Stimulated activated naive CD8-positive, alpha-beta T cell treated with anti-CD3 and anti-CD28 coated beads, Interleukin-15, amount 100 ng/mL, for 72 hours (primary cell): ENCODE measurements at places on chromosomes 1 and 21.

GRCh38 chr1:3664700-3665375, 12.5 kb downstream of the TP73 start:
- no peak for DNase-seq

DNA sequence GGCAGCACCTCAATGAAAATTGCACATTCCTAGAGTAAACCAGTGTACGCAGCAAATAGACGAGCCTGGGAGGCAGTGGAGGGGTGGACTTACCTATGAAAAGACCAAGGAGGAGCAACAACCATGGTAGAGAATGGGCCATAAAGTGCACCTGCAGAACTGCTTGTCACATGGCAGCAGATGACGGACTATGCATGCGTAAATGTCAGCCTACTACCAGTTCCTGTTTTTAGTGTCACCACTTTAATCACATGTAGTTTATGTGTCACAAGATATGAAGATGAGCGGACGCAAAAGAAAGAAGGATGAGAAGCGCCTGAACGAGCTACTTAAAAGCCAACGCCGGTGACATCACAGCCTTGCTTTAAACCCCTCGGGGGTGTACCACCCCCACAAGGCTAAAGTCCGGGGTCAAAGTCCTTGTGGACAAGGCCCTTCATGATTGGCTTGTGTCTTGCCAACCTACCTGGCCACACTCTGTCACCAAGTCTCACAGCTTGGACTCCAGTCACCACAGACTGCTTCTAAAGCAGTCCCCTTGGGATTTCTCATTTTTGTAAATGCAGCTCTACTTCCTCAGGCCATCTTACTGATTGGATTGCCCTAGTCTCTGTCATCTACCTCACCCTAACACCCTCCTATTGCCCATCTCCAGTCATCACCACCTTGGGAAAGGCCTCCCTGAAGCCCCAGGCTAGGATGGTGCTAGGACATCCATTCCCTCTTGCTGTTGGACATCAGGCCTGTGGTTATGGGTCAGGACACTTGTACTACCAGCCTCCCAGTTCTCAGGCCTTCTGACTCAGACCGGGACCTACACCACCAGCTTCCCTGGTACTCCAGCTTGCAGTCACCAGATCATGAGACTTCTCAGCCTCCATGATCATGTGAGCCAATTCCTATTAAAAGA, 6.0 kb upstream of the LY9 start:
- no peak for DNase-seq

DNA sequence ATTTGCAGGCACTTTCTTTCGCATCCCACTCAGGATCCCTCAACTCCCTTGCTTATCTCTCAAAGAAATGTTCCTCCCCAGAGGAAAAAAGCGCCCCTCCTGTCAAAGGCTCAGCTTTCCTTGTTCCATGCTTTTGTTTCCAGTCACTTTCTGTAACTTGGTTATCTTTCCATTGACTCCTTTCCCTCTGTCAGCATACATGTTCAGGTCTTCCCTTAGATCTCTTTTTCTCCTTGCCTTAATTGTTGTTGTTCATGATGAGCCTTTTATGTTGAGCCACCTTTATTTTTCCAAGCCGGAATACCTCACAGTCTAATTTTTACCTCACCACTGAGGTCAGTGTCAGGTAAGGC, 46.5 kb upstream of the PODN start:
- no peak for DNase-seq

- DNase-seq = no peak
Measured at GRCh38 chr1:34709547-34709946, 45.3 kb upstream of the GJB5 start.

- DNase-seq = peak; percentile 35
Measured at GRCh38 chr1:6785728-6786505, 663 bp downstream of the CAMTA1 start.

DNA sequence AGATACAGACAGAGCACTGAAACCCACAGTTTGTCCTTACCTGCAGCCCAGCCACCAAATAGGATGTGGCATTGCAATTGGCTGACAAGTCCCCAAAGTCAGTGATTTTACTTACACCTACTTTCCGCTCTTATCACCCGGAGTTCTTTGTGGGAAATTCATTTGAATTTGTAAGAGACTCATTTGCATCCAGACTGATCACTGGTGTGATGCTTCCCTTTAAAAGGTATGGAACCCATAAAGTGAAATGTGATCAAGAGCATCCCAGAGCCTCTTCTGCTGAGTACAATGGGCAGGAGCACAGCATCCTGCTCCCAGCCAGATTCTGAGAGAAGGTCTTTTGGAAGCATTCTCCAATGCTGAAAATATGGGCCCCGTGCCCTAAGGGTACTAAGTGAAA, 161.4 kb downstream of the DAB1 start:
- DNase-seq = no peak

GRCh38 chr21:43812139-43812821, 22.9 kb downstream of the RRP1 start:
- no peak for DNase-seq

GRCh38 chr1:153793973-153794615, 18.9 kb downstream of the SLC27A3 start:
- no peak for DNase-seq

- no peak for DNase-seq
Measured at GRCh38 chr1:197307551-197307950, 39.5 kb downstream of the CRB1 start.

- DNase-seq = no peak
Measured at GRCh38 chr1:30437059-30437576, 286.3 kb downstream of the MATN1 start.

DNA sequence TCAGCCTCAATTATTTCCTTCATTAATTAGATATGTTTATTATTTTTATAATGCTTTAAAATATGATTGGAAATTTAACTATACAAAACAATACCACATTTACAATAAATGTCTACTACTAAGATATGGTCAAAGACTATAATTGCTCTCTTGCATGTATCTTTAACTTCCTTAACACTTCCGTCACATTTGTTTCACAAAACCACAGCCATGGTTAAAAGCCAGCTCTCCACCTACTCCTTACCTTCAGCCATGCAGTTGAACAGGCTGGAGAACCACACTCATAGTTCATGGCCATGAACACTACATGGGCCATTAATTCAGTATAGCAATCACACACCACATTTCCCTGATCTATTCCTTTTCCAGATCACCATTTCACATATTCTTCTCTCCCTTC, 72.2 kb downstream of the NME7 start:
- no peak for DNase-seq

- no peak for DNase-seq
Measured at GRCh38 chr1:240599299-240599698, 12.7 kb downstream of the GREM2 start.

DNA sequence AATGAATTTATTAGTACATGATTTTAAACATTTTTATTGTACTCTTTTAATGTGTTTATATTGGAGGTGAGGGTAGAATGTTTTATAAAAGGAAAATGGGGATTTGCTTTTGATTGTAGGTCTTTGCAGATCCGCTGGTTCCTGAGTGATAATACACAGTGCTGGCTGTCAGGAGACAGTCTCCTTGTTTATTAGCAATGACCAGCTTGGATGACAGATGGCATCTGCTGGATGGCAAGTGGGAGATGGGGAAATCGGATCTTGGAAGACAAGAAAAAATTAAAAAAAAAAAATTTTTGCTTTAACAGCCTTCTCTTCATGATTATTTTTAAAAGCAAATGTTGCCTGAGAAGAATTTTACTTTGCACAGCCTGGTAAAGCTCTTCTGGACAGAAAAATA, 4.4 kb upstream of the PHTF1 start:
- no peak for DNase-seq

- DNase-seq = no peak
Measured at GRCh38 chr1:5802606-5803005, 189.6 kb downstream of the NPHP4 start.

GRCh38 chr1:248306103-248306502, 2.9 kb upstream of the OR2T12 start:
- no peak for DNase-seq

DNA sequence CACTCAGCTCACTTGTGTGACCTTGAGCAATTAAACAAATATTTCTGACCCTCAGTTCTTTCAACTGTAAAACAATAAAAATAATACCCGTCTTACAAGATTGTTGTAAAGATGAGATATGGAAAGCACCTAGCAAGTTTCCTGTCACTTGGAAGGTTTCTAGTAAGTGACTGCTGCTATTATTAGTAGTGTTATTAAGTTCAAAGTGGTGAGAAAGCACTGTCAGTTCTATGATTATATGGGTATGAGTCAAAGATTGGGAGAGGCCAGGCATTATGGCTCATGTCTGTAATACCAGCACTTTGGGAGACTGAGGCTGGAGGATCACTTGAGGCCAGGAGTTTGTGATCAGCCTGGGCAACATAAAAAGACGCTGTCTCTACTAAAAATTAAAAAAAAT, 145.4 kb downstream of the C1orf21 start:
- DNase-seq = no peak

DNA sequence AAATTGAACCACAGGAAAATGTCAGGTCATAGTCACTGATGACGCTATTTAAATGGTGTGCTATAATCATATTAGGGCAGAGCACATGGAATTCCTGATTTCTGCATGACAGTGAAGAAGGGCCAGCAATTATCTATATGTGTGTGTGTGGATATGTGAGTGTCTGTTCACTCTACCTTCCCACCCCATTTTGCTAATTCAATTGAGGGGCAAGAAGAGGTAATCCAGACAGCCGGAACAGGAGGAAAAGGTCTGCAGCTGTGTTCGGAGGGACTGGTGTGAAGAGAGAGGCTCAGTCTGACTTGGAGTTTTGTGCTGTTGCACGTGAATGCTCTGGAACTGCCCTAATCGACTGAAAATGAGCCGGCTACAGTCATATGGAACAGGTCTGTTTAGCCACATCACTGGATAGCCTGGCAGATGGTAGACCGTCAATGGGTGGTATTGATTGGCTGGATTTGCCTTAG, 5.1 kb upstream of the ELAVL4 start:
- DNase-seq = no peak

GRCh38 chr1:112502826-112503225, 5.9 kb upstream of the WNT2B start:
- no peak for DNase-seq

DNA sequence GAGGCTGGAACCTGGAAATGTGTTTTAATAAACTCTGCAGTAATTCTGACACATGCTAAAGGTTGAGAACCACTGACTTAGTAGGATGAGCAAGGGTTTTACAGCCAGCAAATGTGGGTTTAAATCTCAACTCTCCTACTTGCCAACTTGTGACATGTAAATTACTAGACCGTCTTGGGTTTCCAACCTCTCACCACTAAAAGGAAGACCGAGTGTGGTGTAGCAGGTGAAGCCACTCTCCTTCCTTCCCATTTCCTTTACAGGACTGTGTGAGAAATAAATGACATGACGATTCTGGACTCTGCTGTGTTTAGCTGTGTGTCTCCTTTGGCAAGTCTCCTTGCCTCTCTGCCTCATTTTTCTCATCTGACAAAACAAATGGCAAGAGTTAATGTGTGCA, 49.5 kb upstream of the DNAJC6 start:
- no peak for DNase-seq

GRCh38 chr21:37408464-37409193, 42.1 kb downstream of the DYRK1A start:
- DNase-seq = no peak

GRCh38 chr1:31793586-31794285, 22.1 kb downstream of the SPOCD1 start:
- no peak for DNase-seq

DNA sequence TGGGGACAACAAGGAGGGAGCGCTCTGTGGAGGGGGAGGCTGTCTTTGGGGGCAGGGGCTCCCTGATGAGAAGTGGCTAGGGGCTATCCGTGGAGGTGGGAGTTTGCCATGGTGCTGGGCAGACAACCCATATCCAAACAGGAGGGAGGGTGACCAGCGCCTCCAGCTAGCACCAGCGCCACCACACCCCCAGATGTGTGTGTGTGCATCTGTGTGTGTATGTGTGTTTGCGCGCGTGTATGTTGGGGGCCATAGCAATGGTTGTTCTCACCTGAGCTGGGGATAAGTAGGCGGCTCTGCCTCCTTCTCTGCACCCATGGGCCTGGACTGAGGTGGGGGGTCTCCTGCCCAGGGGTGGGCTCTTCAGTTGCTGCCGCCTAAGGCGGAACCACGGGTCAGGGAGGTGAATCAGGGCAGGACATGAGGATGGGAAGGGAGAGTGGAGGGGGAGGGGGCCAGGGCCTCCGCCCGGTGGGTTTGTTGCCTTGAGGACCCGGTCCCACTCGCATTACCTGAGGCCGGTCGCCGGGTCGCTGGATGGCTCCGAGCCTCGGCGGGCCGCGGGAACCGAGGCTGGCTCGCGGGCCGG, 345 bp downstream of the HPCAL4 start:
- DNase-seq = no peak

GRCh38 chr1:17789926-17790325, 34.8 kb downstream of the ACTL8 start:
- DNase-seq = no peak

DNA sequence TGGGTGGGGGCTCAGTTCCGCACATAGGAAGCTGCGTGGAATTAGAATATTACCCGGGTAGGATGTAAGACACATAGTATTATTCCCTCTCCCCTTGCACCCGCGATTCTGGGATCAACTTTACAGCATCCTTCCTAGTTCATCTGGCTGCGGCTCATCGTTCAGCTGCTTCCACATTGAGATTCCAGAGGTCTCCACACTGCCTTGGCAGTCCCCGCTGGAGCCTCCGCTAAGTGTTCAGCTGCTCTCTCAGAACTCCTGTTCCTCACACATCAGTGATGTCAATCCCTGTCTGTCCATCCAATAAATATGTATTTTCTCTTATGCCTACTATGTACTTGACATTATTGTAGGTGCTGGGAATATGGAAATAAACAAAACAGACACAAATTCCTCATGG, 135.6 kb upstream of the SYT6 start:
- DNase-seq = no peak

GRCh38 chr1:172041742-172042141, 200.4 kb downstream of the DNM3 start:
- no peak for DNase-seq

DNA sequence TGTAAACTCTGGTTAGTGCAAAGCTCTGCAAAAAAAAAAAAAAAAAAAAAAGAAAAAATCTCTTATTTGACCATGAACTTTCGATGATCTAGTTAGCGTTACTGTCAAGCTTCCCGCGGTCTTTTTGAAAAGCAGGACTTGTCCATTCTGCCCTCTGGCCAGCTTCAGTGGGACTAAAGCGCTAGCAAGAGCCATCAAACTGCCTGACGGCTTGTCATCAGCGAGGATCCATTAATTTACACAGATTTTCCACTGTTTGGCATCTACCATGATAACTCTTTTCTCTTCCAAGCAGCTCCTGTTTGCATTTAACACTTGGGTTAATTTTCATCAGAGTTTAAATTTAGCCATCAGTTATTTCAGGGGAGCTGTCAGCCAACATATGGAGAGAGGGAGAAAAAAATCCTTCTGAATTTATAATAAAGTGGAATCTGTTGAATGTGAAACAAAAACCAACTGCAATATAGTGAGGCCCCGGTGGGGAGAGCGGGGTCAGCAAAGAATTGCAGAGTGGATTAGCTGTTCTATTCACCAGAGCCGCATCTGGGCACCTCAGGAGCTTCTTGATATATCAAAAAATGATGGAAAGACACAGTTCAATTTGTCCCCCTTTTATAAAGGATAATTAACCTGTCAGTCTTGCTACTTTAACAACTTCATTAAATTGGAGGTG, 298.2 kb downstream of the SPATA17 start:
- no peak for DNase-seq

- no peak for DNase-seq
Measured at GRCh38 chr1:158901623-158902022, 29.7 kb upstream of the PYHIN1 start.

- no peak for DNase-seq
Measured at GRCh38 chr1:221823561-221823960, 81.7 kb upstream of the DUSP10 start.
